ENCODE measurements at places on chromosomes 1 and 21.

DNA sequence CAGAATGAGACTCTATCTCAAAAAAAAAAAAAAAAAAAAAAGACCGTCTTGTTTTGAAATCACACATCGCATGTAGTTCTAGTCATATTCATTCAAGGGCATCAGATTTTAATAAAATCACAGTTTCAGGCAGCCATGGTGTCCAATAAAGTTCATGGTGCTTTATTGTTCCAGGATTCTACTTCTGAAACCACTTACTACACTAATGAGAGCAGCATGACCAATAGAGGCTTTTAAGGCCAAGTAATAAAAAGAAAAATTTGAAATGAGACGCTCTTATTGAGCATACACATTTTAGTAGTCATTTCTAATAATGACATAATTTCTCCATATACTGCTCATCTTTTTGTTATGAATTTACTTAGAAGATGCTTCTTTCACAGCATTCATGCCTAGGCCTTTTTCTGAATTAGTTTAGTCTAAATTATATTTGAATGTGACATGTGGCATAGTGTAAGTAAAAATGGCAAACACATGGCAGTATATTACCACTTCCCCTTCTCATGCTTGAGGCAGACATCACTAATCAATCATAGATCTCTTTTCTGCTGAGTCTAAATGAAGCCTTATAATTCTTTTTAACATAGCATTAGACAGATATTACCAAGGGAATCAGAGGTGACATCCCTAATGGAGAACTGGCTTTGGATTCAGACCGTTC, 18.5 kb downstream of the NTMT2 start:
- no peak for DNase-seq

- DNase-seq: no peak
Observed at GRCh38 chr1:116365857-116366256, 7.2 kb upstream of the ATP1A1 start.

- DNase-seq: peak; percentile 55
Observed at GRCh38 chr1:15799928-15800835, 7.3 kb downstream of the UQCRHL start.

GRCh38 chr1:226977643-226978431, 37.7 kb downstream of the COQ8A start:
- no peak for DNase-seq

GRCh38 chr1:35386959-35387358, 118.5 kb downstream of the ZMYM4 start:
- no peak for DNase-seq

DNA sequence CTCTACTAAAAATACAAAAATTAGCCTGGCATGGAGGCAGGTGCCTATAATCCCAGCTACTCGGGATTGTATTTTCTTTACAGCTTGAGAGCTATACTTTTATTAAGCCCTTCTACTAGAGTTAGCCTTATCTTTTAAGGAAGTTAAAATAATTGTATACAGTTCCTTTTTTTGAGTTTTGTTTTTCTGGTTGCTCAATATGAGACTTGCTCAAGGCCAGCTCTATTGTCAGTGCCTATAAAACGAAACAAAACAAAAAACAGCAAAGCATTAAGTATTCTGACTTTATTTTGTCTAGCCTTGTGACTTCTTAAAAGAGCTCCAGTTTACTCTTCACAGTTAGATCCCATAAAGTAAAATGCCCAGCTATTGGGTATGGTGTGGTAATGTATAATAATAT, 17.2 kb downstream of the PKN2 start:
- peak; percentile 44 for DNase-seq

DNA sequence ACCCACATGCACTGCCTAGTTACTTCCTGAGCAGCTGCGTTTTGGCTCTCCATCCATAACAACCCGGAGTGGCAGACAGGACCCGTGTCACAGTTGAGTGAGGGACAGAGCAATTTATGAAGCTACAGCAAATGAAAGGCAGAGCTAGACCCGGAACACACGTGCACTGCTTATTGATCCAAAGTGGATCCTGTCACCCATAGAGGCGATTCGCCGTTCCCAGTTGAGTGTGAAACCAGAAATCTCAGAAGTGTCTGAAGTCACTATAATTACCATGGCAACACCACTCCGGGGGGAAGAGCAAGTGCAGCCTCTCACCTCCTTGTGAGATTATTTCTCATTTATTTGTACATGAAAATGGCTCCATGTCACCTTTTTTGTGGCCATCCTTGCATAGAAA, 365.2 kb downstream of the DSCAM start:
- no peak for DNase-seq

GRCh38 chr21:40635391-40635790, 211.6 kb downstream of the DSCAM start:
- no peak for DNase-seq

DNA sequence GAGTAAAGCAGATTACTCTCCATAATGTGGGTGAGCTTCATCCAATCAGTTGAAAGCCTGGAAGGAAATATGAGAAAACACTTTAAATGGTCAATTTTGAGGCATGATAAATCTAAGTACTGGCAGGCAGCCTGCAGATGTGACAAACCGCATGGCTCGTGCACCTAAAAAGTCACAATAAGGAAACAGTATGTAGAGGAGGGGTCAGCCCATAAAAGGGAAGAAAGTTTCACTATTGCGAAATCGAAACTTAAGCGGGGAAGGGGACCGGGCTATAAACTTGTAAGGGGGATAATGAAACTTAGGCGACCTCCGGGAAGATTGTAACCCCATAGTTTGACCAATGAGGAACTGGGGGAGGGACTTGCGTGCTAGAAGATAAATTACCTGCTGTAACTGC, 109.8 kb downstream of the PLPPR4 start:
- DNase-seq: no peak

DNA sequence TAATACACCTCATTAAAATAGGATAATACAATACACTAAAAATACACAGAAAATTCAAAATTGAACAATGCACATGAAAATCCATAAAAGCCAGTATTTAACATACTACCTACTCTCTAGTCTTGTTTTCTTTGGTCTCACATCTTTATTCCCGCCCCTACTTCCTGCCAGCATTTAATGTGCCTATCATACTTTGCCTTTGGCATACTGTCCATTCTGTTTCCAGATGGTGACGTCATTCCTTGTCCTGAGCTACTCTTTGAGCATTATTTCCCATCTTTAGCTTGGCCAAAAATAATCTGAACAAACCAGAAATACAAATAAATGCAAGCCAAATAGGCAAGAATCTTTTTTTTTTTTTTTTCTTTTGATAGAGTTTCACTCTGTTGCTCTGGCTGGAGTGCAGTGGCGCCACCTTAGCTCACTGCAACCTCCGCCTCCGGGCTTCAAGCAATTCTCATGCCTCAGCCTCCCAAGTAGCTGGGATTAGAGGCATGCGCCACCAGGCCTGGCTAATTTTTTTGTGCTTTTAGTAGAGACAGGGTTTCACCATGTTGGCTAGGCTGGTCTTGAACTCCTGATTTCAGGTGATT, 4.4 kb downstream of the HFM1 start:
- DNase-seq: no peak

DNA sequence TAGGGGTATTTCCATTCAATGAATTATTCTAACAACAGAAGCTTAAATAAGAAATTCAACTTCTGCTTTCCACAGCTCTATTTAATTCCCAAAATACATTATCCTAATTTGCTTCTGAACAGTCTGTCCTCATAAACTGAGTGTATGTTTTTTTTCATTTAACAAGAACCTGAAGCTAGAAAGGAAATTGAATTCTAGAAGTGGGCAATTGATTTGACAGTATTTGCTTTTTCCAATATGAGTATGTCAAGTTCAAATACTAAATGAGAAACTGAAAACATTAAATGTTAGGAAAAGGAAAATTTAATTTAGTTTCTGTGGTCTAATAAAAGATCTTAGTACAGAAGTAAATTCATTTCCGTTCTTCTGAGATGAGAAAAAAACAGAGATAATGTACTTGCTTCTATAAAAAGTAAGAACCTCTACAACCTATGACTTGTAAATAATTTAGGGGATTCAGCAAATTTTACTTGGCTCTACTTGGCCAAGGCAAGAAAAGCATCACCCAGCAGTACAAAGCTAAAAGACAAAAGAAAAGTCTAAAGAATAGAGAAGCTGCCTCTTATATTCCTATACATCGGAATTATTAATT, 31.1 kb downstream of the RAB3GAP2 start:
- no peak for DNase-seq

- peak; percentile 45 for DNase-seq
Observed at GRCh38 chr1:201883786-201884185, 4.9 kb upstream of the SHISA4 start.

GRCh38 chr1:167185974-167186657, 34.6 kb upstream of the POU2F1 start:
- DNase-seq: no peak

GRCh38 chr1:184027826-184028695, 9.5 kb downstream of the COLGALT2 start:
- DNase-seq: no peak

DNA sequence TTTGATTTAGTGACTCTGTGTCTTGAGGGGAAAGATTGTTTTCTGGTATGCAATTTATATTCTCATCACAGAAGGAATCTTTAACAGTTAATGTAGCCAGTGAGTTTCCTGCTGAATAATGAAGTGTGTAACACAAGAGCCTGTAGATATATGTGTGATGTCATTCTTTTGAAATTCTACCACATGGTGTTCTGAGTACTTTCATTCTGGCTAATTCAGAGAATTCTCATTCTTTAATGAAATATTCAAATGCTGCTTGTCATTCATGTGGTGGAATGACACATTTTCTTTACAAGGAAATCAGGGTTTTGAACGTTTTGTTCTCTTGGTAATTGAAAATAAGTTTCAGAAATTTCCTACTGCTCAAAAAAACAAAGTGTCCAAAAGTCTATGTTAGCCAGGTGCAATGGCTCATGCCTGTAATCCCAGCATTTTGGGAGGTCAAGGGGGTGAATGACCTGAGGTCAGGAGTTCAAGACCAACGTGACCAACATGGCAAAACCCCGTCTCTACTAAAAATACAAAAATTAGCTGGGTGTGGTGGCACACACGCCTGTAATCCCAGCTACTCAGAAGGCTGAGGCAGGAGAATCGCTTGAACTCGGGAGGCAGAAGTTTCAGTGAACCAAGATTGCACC, 79.6 kb downstream of the MAP3K21 start:
- no peak for DNase-seq

DNA sequence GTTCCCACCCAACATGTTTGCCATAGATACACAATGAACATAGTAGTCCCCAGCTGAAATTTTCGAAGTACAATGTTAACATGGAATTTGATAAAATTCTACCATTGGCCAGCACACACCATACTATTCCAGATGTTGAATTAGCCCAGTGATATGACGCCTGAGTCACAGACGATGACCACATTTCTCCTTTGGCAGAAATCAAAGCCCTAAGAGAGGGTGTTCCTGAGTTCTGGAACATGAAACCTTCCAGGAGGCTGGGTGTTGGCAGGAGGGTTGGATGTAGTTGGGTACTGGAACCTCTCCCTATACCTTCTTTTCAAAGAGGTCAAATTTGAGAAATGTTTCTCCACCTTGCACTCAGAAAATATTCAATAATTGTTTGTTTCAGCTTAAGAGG, 37.8 kb downstream of the LPAR3 start:
- no peak for DNase-seq

DNA sequence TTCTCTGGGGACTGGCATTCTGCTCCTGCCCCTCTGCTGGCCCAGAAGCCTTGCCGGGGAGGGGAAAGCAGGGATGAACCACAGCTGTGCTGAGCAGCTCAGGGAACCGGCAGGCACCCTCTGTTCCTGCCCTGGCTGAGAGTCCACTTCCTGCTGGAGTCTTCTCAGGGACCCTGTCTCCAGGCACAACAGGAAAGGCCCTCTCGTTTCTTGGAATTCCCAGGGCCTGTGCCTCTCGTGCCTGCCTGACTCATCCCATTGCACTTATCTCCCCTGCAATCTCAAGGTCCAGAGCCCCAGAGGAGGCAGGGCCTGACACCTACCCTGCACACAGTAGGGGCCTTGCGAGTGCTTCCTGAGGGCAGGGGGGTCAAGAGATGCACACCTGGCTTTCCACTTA, 1.1 kb upstream of the EDN2 start:
- peak; percentile 59 for DNase-seq

GRCh38 chr1:18923756-18924211, 21.4 kb upstream of the ALDH4A1 start:
- peak; percentile 25 for DNase-seq

- peak; percentile 84 for DNase-seq
Observed at GRCh38 chr1:197736685-197737084, 38.6 kb downstream of the DENND1B start.

- peak; percentile 58 for DNase-seq
Observed at GRCh38 chr1:59378621-59379370, 81.9 kb downstream of the FGGY start.

DNA sequence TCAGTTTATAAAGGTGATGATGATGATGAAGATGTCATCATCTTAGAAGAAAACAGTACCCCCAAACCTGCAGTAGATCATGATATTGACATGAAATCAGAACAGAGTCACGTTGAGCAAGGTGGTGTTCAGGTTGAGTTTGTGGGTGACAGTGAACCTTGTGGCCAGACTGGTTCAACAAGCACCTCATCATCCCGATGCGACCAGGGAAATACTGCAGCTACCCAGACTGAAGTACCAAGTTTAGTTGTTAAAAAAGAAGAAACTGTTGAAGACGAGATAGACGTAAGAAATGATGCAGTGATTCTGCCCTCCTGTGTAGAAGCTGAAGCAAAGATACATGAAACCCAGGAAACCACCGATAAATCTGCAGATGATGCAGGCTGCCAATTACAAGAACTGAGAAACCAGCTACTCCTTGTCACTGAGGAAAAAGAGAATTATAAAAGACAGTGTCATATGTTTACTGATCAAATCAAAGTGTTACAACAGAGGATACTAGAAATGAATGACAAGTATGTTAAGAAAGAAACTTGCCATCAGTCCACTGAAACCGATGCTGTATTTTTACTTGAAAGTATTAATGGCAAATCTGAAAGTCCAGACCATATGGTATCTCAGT, 16.0 kb upstream of the CHAF1B start:
- no peak for DNase-seq

GRCh38 chr1:15799004-15799867, 8.2 kb downstream of the UQCRHL start:
- peak; percentile 97 for DNase-seq

GRCh38 chr1:8562881-8563865, 245.3 kb downstream of the SLC45A1 start:
- peak; percentile 47 for DNase-seq

- no peak for DNase-seq
Observed at GRCh38 chr21:32559006-32559610, 26.2 kb downstream of the TCP10L start.

GRCh38 chr1:15483971-15484370, 8.1 kb downstream of the CELA2B start:
- no peak for DNase-seq
